Cortex of kidney (tissue), 1 donor: ENCODE measurements at places on chromosomes 7 and 10.

GRCh38 chr10:45550903-45551786 is 121.4 kb downstream of the ZFAND4 start:
- no peak for DNase-seq

- no peak for DNase-seq
Observed at GRCh38 chr10:33126742-33127141, 168.7 kb upstream of the ITGB1 start.

- no peak for DNase-seq
Observed at GRCh38 chr7:30717181-30717580, 34.8 kb upstream of the INMT start.

DNA sequence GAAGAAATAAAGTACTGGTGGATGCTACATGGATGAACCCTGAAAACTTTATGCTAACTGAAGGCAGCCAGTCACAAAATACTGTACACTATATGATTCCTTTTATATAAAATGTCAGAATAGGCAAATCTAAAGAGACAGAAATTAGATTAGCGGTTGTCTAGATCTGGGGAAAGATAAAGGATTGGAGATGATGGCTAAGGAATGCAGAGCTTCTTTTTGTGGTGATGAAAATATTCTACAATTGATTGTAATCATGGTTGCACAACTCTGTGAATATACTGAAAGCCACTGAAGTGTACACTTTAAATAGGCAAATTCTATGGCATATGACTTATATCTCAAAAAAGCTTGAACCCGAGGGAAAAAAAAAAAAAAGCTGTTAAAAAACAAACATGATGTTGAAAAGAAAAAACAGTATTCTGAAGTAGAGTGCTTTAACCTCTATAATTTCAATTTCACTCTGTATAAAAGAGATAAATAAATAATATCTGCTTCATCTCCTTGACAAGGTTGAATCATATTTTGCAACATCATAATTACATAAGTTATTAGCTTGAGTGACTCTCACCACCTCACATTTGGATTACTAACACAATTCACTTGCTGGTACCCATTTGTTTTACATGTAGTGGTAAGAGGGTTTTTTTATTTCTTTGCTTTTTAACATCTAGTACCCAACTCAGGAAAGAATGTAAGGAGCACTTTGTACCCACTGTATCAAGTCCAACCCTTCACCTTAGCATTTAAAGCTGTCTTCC is 2.8 kb upstream of the GNAI1 start:
- DNase-seq = no peak

DNA sequence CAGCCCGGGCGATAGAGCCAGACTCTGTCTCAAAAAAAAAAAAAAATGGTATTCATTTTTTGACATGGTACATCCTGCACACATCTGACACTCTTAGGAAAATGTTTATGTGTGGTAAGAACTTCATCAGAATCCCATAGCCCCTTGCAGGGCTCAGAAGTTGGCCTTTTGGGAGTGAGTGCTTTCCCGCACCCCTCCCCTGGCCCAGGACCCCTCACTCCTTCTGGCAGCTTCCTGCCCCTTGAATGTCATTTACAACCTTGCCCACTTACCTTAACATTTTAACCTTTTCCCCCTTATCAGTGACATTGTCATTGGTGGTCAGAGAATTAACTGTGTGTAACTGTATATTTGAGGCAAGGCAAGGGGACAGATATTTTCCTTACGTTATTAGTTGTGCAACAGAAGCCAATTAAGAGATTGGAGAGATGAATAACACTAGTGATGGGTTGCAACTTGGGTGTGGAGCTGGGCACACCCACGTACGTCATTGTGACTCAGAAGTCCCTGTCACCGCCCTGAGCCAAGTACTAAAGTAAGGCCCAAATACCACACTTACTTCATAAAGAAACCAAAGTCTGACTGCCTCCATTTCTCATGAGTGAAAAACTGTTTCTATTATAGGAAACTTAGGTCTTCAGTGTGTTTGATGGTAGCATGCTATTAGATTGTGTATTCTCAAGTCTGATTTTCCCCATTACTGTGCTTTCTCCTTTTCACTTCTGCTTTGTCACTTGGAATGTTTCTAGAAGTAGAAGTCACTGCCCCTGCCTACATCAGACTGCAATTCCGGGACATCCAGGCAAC is 31.6 kb downstream of the OGDH start:
- DNase-seq = no peak

- DNase-seq = no peak
Observed at GRCh38 chr10:36534471-36535002, 590.9 kb upstream of the ANKRD30A start.

- no peak for DNase-seq
Observed at GRCh38 chr10:9297580-9297979, 1243.1 kb downstream of the GATA3 start.

- DNase-seq = no peak
Observed at GRCh38 chr7:36289833-36290661, 99.6 kb upstream of the ANLN start.

DNA sequence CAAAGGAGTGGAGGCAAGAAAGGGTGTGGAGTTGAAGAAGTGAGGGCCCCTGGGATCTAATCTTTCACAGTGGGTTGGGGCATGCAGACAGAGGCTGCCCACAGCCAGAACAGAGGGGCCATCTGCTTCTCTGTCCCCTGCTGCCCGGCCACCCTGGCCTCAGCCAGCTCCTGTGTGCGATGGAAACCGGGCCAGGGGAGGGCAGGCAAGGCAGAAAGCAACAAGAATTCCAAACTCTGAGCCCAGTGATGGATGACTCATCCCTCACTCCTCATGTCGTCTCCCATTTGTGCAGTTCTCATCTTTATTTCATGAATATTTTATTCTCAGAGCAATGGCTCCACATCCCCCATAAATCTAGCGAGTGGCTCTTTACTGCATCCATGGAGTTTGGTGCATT is 757.1 kb downstream of the GRID1 start:
- DNase-seq = no peak

- no peak for DNase-seq
Observed at GRCh38 chr7:49911909-49912308, 138.5 kb downstream of the VWC2 start.

GRCh38 chr10:69176823-69177222 is 3.2 kb upstream of the SUPV3L1 start:
- no peak for DNase-seq

DNA sequence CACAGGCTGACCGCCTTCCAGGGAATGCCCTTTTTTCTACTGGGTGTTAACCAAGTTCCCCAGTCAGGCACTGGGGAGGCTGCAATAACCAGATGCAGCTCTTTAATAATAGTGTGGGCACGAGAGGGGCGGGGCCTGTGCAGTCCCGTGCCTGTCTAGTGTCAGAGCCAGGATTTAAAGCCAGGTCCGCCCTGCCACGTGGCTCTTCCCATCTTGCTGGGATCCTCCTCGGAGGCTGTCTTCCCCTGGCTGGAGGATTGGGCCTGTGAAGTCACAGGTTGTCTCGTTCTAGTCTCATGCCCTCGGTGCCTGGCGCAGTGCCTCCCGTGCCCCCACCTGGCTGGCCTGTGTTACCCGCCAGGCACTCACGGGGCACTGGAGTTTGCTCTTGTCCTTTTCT is 25.2 kb downstream of the TMEM120A start:
- DNase-seq = no peak

- no peak for DNase-seq
Observed at GRCh38 chr7:13262929-13263530, 575.6 kb downstream of the ARL4A start.

DNA sequence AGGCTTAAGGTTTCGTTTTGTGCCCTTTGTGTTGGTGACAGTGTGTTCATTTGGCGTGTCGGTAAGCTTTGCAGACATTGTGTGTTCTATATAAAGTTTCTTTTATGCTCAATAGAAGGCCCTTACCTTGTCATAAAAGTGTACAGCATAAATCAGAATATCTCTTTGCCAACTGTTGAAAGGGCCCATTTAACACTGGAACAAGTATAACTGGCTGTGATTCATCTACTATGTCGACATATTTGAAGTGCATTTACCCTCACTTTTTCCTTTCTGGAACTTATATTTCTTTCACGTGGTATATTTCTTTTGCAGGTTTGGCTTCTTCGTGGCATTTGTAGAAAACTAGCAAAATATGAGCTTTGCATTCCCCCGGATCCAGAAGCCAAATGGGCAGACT is 32.7 kb downstream of the EEPD1 start:
- DNase-seq = no peak
